T1000 (cell line): ENCODE measurements at places on chromosomes 7 and 10.

GRCh38 chr10:82914655-82915136 lies 1039.7 kb downstream of the NRG3 start:
- no peak for DNase-seq

DNA sequence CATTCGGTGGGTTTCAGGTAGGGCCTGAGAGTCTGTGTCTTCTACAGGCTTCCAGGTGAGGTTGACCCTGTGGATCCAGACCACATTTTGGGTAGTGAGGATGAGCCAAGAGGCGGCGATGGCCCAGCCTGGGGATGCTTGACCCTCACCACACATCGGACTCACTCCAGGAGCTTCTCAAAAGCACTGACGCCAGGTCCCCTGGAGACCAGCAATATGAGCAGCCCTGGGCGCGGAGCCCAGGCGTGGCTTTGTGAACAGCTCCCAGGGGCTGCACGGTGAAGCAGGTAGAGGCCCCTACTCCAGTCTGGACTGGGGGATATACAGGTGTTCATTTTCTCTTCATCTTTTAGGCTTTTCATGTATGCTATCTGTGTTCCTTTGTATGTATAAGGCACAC lies 139.7 kb upstream of the PCBD1 start:
- no peak for DNase-seq

GRCh38 chr7:47406801-47407129 lies 175.1 kb downstream of the TNS3 start:
- no peak for DNase-seq

GRCh38 chr7:135673360-135673706 lies 11.0 kb downstream of the STMP1 start:
- DNase-seq, result no peak

DNA sequence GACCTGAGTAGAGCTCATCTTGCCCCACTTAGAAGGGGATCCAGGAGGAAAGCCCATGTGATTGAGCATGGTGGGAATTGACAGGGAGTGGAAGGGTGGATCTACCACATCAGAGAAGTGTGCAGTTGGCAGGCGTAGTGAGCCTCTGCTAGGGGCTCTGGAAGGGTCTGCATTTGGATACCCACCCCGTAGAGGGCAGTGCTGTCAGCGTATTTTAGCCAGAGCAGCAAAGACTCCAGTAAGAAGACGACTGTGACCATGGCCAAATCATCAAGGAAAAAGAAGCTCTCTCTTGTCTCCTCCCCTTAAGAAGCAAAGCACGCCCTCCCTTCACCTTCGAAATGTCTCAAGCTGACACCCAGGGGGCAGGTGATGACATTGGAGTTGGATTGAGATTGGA lies 68.8 kb upstream of the INHBA start:
- DNase-seq, result no peak

DNA sequence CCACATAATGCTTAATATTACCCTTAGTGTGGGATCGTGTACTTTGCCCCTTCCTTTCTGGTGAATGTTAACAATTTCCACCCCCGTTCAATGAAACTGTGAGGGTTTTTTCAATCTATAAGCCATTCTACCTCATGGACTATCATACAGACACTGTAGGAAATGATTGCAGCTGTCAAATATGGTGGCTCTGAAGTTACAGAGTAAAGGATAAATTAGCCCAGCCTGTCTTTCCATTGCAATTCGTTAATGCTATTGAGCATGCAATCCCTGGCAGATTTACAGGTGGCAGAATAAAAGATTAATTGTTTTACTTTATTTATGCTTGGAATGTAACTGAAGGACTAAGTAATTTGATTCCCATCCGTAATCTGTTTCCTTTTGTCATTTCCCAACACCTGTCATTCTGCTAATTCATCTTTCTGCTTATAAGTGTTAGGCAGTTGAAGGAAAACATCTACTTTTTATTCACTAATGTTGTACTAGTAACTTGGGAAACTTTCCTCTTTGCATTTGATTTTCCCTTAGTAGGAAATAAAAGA lies 1211.6 kb upstream of the LRRN3 start:
- no peak for DNase-seq

DNA sequence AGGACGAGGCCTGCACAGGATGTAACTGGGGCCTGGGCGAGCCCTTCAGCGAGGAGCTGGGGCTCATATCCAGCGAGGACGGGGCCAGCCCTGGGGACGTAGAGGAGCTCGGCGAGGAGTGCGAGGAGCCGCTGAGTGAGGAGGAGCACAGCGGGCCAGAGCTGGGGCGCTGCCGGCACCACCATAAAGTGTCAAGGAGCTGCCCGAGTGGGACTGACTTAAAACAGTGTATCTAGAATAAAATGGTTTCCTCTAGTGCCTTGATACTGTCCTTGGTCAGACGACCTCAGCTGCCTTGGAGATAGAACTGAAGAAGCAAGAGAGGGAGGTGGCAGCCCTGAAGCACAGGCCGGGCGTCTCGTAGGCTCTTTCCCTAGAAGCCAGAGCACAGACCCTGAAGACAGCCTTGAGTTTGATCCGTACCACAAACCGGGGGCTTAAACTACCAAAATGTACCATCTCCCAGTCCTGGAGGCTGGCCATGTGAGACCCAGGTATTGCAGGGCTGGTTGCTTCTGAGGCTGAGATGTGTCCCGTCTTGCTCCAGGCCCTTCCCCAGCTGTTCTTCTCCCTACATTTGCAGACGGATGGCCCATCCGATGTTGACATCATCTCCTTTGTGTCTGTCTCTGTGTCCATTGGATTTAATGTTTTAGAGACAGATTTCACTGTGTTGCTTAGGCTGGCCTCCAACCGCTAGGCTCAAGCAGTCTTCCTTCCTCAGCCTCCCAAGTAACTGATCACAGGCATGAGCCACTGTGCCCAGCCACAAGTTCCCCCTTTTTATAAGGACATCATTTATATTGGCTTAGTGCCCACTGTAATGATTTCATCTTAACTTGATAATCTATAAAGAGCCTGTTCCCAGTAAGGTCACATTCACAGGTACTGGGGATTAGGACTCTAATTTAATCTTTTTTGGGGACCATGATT lies 35.8 kb downstream of the DNAJB6 start:
- DNase-seq, result no peak
